ENCODE measurements at places on chromosomes 4 and X.

DNA sequence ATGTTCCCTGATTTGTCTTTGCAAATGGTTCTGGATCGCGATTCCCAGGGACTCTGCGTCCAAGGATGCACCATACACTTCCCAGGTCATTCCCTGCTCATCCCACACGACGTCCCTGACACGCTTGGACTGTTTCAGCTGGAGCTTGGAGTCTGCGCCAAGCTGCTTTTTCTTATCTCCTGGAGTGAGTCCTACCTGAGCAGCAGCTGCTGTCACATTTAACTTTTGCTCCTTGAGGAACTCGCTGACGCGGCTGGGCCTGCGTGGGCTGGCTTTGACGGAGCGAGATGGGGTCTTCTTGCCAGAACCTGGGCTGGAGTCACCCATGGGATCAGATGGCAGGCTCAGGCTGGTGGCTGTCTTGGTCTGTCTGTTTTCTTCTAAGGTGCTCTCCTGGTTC is 59.6 kb downstream of the GPRIN3 start:
- no peak for DNase-seq

- DNase-seq = no peak
Observed at GRCh38 chr4:182554736-182555135, 311.5 kb downstream of the TENM3 start.

DNA sequence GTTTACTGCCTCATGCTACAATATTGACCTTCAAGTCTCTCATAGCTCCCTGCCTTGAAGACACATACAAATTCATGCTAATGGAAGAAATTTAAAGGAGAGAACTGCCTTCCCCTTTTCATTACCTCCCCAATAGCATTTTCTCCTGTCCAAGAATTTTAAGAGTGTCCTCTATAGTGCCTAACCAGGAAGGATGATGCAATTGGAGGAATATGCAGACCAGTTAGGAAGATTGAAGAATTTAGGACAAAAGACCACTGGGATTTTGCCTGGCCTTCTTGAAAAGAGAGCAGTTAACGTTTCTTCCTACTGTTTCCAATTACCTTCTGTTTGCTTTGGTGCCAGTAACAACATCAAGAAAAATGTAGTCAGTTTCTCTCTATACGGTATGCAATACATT is 443.9 kb downstream of the INPP4B start:
- no peak for DNase-seq

- DNase-seq = no peak
Observed at GRCh38 chr4:105145156-105145902, 1.3 kb upstream of the TET2 start.

GRCh38 chrX:9352694-9353411 is 112.0 kb upstream of the TBL1X start:
- DNase-seq = no peak

DNA sequence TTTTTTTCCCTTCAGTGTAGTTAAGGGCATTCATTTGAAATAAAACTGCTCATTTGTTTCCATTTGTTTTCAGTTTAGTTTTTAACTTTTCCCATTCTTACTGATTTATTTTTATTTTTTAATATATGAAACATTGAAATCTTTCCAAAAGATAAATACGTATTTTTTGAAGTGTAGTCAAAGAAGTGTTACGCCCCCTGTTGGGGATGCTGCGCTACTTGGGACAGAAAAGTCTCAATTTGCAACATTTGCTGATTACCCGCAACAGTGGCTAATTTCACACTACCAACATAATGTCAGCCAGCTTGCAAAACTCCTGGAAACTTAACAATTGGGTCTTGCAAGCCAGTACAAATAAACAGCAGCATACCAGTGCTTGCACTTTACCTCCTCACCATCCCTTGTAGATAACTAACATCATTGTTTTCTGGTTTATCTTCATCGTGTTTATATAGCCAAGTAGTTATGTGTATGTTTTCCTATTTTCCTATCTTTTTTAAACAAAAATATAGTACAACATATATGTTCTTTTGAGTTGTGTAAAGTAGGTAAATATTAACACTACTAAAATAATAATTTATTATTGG is 158.6 kb downstream of the STPG2 start:
- DNase-seq = no peak

DNA sequence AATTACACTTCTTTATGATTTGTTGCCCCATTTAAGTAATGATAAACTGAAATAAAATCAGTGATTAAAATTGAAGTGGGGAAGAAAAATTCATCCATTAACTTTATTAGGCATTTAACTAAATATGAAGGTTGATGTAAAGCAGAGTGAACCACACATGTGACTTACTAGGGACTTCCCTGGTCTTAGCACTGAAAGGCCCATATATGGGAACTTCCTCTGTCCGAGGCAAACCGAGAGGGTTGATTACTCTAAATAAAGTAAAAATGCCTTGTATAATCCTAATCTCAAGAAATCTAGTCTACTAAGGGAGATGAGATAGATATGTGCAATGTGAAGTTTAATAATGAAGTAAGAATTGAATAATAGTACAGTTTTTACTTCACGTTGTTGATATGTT is 403.9 kb upstream of the RPS6KA3 start:
- no peak for DNase-seq

DNA sequence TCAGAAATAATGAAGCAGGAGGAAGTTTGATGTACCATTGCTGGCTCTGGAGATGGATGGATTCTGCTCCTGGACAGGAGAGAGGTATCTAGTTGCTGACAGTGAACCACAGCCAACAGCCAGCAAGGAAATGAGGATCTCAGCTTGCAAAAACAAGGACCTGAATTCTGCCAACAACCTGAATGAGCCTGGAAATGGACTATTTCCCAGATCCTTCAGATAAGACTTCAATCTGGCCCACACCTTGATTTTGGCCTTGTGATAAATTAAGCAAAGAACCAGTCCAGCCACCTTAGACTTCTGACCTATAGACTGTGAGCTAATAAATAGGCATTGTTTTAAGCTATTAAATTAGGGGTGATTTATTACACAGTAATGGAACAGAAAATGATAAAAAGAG is 220.3 kb downstream of the ADAMTS3 start:
- DNase-seq = no peak

GRCh38 chr4:2497931-2498330 is 29.0 kb downstream of the RNF4 start:
- no peak for DNase-seq
